ENCODE measurements at places on chromosomes 1 and 21. TPM values are rescaled to one million over a fixed set of nuclear protein-coding genes. Genes with fewer than 3 reads are reported as not detected.

Gene PGBD5
- 0.17 TPM for total RNA-seq

Gene LIPI
- not detected for total RNA-seq

Gene HES4
- total RNA-seq: 2.0 TPM

Gene KIF17
- 1.3 TPM for total RNA-seq

Gene HPCAL4
- total RNA-seq: not detected

Gene ZNF124
- 54.2 TPM for total RNA-seq

Gene NID1
- total RNA-seq: 29.3 TPM

Gene NBPF6
- not detected for total RNA-seq

Gene S100A16
- total RNA-seq: 121 TPM

Gene GJB3
- total RNA-seq: not detected

Gene CLEC20A
- not detected for total RNA-seq
